CD4-positive, alpha-beta T cell treated with Interleukin-4 for 1 hour (primary cell): ENCODE measurements at places on chromosomes 12 and 14.

DNA sequence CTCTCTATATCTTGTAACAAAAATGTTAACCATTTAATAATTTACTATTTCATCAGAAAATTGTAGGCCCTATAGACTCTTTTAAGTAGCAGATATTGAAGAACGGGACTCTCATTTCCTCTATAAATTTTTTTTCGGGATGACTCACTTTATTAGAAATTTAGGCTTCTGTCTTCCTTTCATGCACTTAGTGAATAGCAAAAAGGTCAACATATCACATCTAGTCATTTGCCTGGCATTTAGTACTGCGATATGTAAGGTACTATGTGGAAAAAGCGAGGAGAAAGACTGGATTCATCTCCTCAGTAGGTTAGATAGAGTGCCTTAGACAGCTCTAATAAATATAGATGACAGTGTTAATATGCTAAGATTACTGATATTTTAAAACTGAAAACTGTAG lies 166.3 kb upstream of the PTPRQ start:
- DNase-seq: no peak

- DNase-seq: no peak
Observed at GRCh38 chr12:22684140-22685118, 59.5 kb downstream of the ETNK1 start.

GRCh38 chr12:27975222-27976136 lies 2.9 kb upstream of the PTHLH start:
- DNase-seq: no peak

DNA sequence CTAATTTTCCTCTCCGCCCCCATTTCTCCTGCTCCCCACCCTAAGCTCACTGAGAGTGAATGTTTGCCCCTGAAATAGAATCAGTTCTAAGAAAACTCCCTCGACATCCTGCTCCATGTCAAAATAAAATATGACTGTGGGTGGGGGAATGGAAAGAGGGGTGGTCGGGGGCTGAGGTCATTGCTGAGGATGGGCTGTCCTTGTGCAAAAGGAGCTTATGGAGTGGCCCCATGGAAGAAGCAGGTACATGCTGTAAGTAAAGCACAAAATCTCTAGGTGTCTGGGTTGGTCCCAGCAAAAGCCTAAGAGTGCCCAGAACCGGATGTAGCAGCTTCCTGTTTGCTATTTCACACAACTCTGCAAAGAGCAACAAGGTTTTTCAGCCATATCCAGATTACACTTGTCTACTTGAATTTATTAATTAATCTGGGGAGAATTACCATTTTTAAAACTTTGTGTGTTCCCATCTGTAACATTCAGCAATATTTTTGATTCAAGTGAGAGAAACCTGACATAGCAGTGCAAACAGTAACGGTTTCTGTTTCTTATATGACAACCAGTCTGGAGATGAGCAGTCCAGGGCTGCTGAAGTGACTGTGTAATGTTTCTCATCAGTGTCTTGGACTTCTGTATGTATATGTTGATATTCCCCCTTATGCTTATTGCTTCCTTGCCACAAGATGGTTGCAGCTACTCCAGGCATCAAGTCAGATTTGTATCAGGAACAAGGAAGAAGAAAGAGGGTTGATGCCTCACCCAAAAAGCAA lies 40.4 kb upstream of the GZMB start:
- peak; percentile 50 for DNase-seq

- no peak for DNase-seq
Observed at GRCh38 chr14:96057738-96058137, 18.6 kb downstream of the C14orf132 start.

GRCh38 chr12:133081159-133081780 lies 547 bp downstream of the ZNF140 start:
- DNase-seq: peak; percentile 11

DNA sequence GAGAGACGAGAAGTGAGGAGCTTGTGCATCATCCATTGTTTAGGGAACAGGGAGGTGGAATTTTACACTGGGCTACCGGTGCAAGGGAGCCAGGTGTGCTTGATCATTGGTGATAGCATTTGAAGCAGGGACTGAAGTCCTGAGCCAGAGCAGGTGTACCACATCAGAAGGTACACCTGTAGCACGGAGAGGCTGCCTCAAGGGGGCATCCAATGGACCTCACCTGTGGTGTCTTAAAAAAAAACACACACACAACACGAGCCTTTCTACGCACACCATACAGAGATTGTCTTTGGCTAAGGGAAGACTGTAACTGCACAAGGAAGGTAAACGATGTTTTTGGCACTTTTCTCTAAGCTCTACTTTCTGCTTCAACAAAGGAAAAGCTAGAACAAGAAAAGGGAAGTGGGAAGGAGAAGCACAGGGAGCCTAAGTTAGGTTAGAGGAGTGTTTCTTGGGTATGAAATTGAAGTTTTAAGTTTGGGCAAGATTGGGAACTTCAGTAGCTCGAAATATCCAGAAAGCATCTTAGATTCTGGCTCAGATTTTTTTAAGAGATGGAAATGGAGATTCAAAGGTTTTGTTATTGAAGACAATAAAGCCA lies 334.3 kb upstream of the FBXO33 start:
- DNase-seq: no peak

GRCh38 chr14:76997257-76997970 lies 31.1 kb downstream of the IRF2BPL start:
- DNase-seq: no peak

DNA sequence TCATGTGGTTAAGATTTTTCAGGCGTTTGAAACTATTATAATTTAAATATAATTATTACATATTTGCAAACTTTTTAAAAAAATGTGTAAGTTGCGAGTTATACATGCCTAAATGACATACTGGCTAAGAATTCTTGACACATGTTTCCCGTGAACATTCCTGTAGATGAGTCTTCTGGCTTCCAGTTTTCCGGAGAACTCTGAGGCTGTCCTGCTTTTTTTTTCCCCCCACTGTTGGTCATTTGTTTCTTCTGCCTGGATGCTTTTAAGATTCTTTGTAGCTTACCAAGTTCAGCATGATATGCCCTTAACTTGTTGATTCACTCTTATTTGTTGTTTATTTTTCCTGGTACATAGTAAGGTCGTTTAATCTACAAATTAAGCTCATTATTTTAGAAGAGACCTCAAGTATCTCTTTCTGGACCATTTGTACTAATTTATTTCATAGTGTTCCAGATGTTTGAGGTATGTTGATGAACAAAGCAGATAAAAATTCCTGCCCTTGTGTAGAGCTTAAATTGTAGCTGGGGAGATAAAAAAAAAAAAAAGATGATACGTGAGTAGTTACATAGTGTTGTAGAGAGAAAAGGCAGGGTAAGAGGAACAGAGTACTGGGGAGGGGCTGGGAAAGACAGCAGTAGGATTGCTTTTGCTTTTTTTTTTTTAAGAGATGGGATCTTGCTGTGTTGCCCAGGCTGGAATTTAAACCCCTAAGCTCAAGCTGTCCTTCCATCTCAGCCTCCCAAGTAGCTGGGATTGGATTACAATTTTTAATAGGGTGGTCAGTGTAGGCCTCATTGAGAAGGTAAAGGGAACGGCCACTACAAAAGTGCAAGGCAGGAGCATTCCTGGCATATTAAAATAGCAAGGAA lies 32.8 kb downstream of the ARHGAP5 start:
- DNase-seq: no peak

DNA sequence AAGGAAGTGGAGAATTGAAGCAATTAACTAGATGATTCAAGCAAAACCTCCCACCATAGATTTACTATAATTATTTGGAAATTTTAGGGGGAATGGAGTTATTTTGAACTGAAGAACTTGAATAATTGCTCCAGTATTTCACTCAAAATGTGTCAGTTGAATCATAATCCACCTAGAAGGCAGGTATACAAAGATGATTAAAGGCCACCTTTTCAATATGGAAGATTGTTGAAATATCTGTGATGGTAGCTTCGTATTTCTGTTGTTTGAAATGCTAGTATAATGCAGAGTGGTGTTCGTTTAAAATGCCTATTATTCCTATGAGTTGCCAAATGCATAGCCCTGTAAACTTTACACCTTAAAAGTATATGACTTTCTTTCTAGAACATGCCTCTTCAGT lies 3.1 kb downstream of the HMGA2 start:
- DNase-seq: no peak

GRCh38 chr14:75715926-75716780 lies 55.1 kb downstream of the TTLL5 start:
- DNase-seq: no peak

DNA sequence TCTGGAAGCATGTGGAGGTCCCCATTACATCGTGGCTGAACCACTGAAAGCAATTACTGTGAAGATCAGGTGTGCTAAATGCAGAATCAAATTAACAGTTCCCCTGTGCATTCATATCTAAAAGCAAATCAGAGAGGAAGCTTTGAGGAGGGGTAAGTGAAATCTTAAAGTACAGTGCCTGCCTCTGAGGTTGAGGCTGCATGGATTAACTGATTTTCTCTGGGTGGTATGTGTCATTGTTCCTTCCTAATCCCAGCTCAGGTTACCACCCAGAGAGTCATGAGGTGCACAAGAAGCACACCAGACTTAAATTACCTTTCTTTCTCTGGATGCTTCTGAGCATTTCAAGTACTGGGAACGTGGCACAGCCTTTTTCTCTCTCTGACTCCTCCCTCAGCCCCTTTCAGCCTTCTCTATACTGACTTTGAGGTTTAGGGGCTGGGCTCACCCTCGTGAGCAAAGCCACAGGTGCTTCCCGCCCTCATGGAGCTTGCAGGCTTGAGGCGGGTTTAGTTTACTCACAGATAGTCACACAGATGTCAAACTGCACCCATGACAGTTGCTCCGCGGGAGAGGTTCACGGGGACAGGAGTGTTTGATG lies 237.6 kb upstream of the CRY1 start:
- no peak for DNase-seq

GRCh38 chr14:79421811-79422210 lies 789.5 kb downstream of the DIO2 start:
- no peak for DNase-seq

DNA sequence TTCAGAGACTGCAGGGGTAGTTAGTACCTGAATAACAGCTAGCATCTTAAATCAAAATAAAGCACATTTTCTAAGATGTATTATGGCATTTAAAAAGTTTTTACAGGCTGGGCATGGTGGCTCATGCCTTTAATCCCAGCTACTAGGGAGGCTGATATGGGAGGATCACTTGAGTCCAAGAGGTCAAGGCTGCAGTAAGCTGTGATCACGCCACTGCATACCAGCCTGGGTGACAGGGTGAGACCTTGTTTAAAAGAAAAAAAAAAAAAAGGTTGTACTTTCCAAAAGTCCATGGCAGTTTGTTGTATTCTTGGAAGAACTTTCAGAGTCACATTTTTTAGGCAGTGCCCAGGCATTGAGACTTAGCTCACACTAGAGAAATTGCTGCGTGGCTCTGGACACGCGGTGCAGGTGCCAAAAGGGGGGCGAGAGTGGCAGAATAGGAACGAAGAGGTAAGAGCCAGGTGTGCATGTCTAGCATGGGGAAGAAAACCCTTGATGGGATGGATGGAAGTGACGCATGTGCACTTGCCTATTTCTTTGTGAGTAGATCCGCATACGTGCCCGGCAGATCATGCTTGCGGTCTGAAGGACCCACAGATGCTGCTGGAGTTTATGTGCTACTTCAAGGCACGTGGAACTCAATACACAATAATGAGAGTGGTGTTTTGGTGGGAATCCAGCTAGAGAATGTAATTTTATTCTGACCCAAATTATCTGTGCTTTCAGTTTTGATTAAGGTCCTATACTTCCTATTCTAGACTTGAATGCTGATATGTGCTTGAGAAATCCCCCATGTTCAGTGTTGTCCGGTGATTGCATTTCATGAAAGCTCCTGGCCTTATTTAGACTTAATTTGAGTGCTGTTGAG lies 11.9 kb downstream of the ANKRD13A start:
- DNase-seq: peak; percentile 40

- DNase-seq: no peak
Observed at GRCh38 chr12:119294211-119294610, 40.3 kb upstream of the CCDC60 start.

- no peak for DNase-seq
Observed at GRCh38 chr12:124422570-124423523, 128.0 kb downstream of the RFLNA start.

GRCh38 chr12:28167981-28168485 lies 22.2 kb upstream of the CCDC91 start:
- DNase-seq: no peak

DNA sequence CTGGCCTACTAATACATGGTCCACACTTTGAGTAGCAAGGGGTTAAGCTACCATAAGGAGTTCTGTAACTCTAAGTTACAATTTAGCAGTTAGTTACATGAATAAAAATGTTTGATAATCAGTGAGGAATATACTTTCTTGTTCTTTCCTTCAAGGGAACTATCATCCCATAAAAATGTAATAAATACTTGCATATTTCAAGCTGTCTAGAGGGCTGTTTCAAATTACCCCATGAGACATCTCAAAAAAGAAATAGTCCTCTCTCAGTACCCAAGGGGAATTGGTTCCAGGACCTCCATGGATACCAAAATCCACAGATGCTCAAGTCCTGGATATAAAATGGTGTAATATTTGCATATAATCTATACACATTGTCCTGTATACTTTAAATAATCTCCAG lies 48.7 kb upstream of the GNG2 start:
- no peak for DNase-seq

DNA sequence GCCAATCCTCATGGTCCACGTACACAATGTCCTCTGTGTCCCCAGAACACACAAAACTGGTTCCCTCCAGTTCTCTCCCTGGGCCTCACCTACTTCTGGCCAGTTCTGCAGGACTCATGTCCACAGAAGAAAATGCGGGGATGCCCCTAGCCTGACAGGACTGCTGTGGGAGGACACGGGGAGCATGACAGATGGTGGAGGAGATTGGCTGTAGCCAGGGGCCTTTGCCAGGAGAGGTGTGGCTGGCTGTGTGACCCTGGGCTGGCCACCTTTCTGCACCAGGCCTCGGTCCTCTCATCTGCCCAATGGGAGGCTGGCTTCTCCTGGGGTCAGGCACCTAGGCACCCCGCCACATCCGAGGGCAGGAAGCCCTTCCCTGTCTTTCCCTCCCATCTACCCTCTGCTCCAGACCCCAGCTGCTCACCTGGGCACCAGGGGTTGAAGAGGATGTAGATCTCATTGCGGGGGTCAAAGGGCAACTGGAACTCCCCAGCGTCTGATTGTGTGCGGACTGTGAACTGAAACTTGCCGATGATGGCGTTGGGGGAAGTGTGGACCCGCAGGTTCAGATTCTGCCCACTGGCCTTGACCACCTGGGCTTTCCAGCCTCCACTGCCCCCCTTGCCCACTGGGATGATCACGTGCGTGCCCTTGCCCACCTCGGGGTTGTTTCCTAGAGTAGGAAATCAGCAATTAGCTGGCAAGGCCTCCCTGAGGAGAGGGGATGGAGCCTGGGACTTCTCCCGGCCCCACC lies 2.8 kb downstream of the TGM1 start:
- no peak for DNase-seq

GRCh38 chr14:102726191-102726949 lies 50.9 kb upstream of the TRAF3 start:
- no peak for DNase-seq

- DNase-seq: peak; percentile 55
Observed at GRCh38 chr12:12612358-12612757, 682 bp downstream of the CREBL2 start.

- no peak for DNase-seq
Observed at GRCh38 chr14:57835766-57836165, 30.1 kb downstream of the SLC35F4 start.

- DNase-seq: no peak
Observed at GRCh38 chr14:80264702-80265101, 53.4 kb upstream of the DIO2 start.

- DNase-seq: no peak
Observed at GRCh38 chr14:69263771-69264170, 3.8 kb downstream of the GALNT16 start.
